ENCODE measurements at places on chromosomes 2 and 18.

DNA sequence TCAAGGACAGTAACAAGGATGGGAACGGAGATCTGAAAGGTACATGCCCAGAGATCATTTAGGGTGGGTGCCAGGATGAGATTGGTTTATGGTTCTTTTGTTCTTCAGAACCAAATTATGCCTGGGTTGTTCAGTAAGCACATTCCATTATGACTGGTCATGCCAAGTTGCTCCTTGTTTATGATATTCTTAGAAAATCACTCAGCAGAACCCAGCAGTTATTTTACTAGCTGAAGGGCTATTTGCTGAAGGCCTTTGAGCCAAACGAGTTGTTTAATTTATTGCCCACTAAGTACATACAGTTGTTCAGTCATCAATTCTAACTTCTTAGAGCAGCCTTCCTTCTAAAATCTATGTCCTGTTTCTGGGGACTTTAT is 635 bp downstream of the SLC3A1 start:
- DNase-seq, result peak; percentile 34

DNA sequence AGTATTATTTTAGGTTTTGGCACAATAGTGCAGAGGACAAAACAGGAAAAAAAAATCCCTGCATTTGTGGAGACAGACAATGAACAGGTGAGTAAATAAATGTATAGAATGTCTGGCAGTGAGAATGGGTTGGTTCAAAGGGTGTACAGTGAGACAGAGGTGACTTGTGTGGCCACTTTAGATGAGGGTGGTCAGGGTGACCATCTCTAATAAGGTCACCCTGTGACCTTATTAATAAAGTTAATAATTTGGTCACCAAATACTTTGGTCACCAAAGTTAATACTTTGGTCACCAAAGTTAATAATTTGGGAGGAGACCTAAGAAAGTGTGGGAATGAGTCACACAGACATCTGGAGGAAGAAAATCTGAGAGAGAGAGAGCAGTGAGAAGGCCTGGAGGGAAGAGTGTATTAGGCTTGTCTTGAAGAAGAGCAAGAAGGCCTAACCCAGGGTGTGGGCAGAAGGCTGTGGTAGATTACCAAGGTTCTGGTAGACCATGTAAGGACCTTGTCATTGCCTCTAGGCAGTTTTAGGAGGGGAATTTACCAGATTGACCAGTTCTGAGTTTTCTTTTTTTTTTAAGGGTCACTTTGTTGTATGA is 1368.4 kb upstream of the CELF4 start:
- DNase-seq, result no peak

- no peak for DNase-seq
Observed at GRCh38 chr2:8893474-8893873, 56.1 kb upstream of the KIDINS220 start.

DNA sequence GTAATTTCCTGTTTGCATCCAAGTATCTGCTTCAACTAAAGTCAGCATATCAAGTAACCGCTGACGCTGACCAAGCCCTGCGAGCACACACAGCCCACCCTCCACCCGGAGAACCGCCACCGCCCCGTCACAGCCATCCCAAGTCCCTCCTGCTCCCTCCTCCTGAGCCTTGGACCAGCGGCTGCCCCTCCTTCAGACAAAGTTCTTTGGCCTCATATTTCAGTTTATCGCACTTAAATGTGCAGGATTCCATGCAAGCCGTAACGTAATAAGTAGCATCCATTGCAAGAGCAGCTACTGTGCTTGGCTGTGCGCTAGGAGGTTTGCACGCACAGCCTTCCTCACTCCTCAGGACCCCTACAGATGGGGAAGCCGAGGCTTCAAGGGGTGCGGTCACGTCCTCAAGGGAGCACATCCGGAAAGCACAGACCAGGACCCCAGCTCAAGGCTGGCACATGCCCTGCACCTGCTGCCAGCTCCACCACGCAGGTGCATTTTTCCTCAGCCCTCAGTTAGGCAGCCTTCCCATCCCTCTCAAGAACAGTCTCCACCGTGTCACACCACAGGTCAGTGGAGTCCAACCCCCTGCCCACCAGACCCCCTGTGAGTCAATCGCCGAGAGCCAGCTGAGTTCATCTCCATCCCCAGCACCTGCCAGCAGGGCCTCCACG is 17.1 kb downstream of the PXDN start:
- DNase-seq, result no peak

DNA sequence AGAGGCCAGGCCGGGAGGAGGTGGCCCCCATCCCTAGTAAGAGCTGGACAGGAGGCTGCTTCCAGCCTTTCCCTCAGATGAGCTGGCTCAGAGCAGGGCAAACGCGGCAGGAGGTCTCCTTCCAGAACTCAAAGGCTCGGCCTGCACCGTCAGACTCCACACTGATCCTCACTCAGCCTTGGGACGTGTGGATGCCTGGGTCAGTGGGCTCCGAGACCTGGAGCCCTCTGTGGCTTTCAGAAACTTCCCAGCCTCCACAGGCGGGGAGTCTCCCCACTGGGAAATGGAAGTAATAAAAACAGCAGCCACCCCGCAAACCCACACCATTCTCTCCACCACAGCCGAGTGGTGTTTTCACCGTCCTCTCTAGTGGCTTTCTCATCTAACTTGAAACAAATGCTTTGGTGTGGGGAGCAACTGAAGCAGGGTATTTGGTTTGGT is 54.3 kb downstream of the INPP5D start:
- peak; percentile 5 for DNase-seq

GRCh38 chr2:134124047-134124753 is 129.7 kb upstream of the MGAT5 start:
- DNase-seq, result no peak

GRCh38 chr2:209091056-209091455 is 332.8 kb upstream of the MAP2 start:
- no peak for DNase-seq

GRCh38 chr18:2087877-2088673 is 483.2 kb downstream of the METTL4 start:
- no peak for DNase-seq

- no peak for DNase-seq
Observed at GRCh38 chr2:156023229-156023869, 309.2 kb downstream of the NR4A2 start.

- no peak for DNase-seq
Observed at GRCh38 chr2:178391701-178392100, 59.3 kb downstream of the PRKRA start.

- no peak for DNase-seq
Observed at GRCh38 chr2:31033032-31033431, 105.2 kb downstream of the GALNT14 start.

DNA sequence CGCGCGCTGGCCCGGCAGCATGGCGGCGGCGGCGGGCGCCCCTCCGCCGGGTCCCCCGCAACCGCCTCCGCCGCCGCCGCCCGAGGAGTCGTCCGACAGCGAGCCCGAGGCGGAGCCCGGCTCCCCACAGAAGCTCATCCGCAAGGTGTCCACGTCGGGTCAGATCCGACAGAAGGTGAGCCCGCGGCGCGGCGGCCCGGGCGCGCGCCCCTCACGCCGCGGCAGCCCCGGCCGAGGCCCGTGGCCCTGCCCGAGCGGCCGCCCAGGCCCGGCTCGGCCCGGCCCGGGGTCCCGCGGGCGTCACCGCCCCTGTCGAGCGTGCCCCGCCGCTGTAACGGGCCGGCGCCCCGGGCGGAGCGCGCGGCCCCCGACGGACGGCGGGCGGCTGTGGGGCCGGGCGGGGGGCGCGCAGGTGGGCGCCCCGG is 218 bp downstream of the DGKD start:
- DNase-seq, result no peak

- DNase-seq, result no peak
Observed at GRCh38 chr2:30139131-30139870, 7.5 kb upstream of the YPEL5 start.

GRCh38 chr2:218229239-218229638 is 12.2 kb downstream of the ARPC2 start:
- DNase-seq, result peak; percentile 54

DNA sequence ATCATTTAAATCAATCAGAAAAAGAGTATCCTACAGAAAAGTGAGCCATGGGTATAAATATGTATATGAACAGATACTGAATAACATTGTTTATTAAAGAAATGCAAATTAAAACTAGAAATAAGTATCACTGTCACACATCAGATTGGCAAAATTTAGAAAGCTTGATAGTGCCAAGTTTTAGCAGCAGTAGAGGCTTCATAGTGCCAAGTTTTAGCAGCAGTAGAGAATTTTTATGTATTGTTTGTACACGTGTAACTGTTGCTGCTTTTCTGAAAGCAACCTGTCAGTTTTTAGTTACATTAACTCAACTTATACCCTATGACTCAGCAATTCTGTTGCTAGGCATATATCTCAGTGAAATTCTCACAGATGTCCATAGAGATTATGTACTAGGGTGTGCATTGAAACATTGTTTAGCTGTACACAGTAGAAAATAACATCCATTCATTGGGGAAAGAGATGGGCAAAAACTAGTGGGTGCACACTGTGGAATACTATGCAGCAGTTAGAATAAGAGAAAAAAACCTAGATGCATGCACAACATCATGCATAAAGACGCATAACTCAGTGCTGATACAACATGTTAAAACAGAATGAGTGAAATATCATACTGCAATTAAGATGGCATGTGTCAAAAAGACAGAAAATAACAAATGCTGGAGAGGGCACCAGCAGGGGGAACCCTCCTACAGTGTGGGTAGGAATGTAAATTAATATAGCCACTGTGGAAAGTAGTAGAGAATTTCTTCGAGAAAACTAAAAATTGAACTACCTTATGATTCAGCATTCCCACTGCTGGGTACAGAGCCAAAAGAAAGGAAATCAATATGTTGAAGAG is 294.5 kb upstream of the NT5C1B start:
- DNase-seq, result no peak

- peak; percentile 6 for DNase-seq
Observed at GRCh38 chr2:72062336-72062735, 85.3 kb downstream of the CYP26B1 start.

- DNase-seq, result no peak
Observed at GRCh38 chr2:25332571-25332970, 9.2 kb downstream of the DNMT3A start.

GRCh38 chr2:45928946-45929345 is 277.5 kb downstream of the PRKCE start:
- DNase-seq, result no peak
